ENCODE measurements at places on chromosomes 11 and 22.

DNA sequence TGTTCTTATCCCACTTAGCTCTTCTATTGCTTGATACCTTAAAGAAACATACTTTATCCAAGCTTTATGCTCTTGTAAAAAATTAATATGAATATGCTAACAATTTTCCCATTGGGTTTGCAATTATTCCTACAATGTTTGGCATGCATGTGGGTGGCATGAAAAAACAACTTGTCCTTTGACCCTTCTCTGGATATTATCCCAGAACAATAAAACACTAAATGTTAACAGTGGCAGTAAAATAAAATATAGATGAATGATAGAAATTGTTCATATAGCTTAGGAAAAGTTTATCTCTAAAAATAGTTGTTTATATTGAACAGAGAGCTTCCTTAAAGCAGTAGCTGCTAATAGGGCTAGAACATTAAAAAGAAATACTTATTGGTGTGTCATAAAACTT is 860.5 kb upstream of the LRRC4C start:
- H3K27ac ChIP-seq = no peak overlapping the region
- DNase-seq = no peak
- no peaks in the 10 kb centered on the region for H3K36me3 ChIP-seq
- H3K27me3 ChIP-seq = no peaks in the 10 kb centered on the region

- no peak overlapping the region for H3K4me3 ChIP-seq
- no peaks in the 10 kb centered on the region for H3K36me3 ChIP-seq
- no peaks in the 10 kb centered on the region for H3K27me3 ChIP-seq
- H3K4me1 ChIP-seq = no peaks in the 10 kb centered on the region
These were observed 126.4 kb upstream of the RASSF10 start for GRCh38 chr11:12882670-12883069.

- peak overlapping the region; percentile 66 for H3K27ac ChIP-seq
- H3K4me3 ChIP-seq = no peak overlapping the region
- no peaks in the 10 kb centered on the region for H3K27me3 ChIP-seq
- H3K36me3 ChIP-seq = peaks cover 21% of the 10 kb centered on the region
- H3K4me1 ChIP-seq = peaks cover 33% of the 10 kb centered on the region
- no peak for DNase-seq
These were observed 94.3 kb downstream of the ETS1 start for GRCh38 chr11:128492903-128493569.

GRCh38 chr22:19407649-19408606 is 23.6 kb downstream of the HIRA start:
- no peak for DNase-seq
- H3K36me3 ChIP-seq = peaks cover 52% of the 10 kb centered on the region
- H3K4me1 ChIP-seq = no peaks in the 10 kb centered on the region
- H3K27me3 ChIP-seq = no peaks in the 10 kb centered on the region
- H3K4me3 ChIP-seq = no peak overlapping the region
- no peak overlapping the region for H3K27ac ChIP-seq

GRCh38 chr11:75244052-75244814 is 3.7 kb downstream of the TPBGL start:
- H3K27ac ChIP-seq = no peak overlapping the region
- peaks cover 25% of the 10 kb centered on the region for H3K27me3 ChIP-seq
- H3K36me3 ChIP-seq = no peaks in the 10 kb centered on the region
- no peak for DNase-seq
- no peak overlapping the region for H3K4me3 ChIP-seq

DNA sequence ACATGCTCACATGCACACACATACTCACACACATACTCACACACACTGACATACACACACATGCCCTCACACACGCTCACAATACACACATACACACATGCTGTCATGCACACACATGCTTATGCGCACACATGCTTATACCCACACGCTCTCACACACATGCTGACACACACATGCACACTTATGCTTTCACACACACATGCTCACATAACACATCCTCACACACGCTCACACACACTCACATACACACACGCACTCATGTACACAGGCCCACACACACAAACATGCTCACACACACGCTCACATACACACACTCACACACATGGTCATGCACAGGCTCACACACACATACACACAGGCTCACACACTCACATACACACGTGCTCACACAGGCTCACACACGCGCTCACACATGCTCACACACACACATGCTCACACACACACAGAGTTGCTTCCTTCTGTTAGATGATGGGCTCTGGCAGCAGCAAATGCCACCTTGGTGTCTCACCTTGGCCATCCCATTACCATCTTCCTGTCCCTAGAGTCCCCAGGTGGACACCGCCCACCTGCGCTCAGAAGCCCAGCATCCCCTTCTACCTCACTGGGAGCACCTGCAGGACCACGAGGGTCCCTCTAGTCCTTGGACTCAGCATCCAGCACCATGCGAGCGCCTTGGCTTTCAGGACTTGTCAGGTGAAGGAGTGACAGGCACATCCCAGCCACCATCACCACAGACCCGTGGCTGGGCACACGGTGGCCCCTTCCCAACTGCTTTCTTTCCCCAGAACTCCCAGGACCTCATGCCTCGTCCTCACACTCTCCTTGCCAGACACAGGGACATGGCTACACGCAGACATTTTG is 44.9 kb upstream of the CCND1 start:
- H3K36me3 ChIP-seq = no peaks in the 10 kb centered on the region
- no peak overlapping the region for H3K4me3 ChIP-seq
- no peak for DNase-seq
- H3K4me1 ChIP-seq = no peaks in the 10 kb centered on the region
- H3K27me3 ChIP-seq = no peaks in the 10 kb centered on the region
